Smooth muscle cell of the pulmonary artery (primary cell): ENCODE measurements at places on chromosomes 5 and 9. TPM values are rescaled to one million over a fixed set of nuclear protein-coding genes. Genes with fewer than 3 reads are reported as not detected.

The C9orf153 gene
- 0.98 and 0.99 TPM in 2 replicates for total RNA-seq

The NFIB gene
- total RNA-seq, result 39.1 and 79.4 TPM in 2 replicates

The ARID3C gene
- 0.13 and 0.36 TPM in 2 replicates for total RNA-seq

The C5orf58 gene
- total RNA-seq, result not detected in 2 replicates

The ABCA1 gene
- 85.7 and 219 TPM in 2 replicates for total RNA-seq

The CCNO gene
- 0.13 and 1.1 TPM in 2 replicates for total RNA-seq

The TMEM215 gene
- not detected in 2 replicates for total RNA-seq

The PCDHB6 gene
- 0.20 and 0.36 TPM in 2 replicates for total RNA-seq

The RFESD gene
- 1.9 and 2.2 TPM in 2 replicates for total RNA-seq

The GRIN1 gene
- 0.10 TPM in 1 of 2 replicates, not detected in the other for total RNA-seq
